ENCODE measurements at places on chromosomes 3 and 15. TPM values are rescaled to one million over a fixed set of nuclear protein-coding genes. Genes with fewer than 3 reads are reported as not detected.

The RBMS3 gene
- total RNA-seq = 49.5 TPM

The ZBBX gene
- 0.04 TPM for total RNA-seq

The TRH gene
- not detected for total RNA-seq

The GLT8D1 gene
- total RNA-seq = 76.6 TPM

The PIERCE2 gene
- 1.1 TPM for total RNA-seq

The CACNA2D2 gene
- total RNA-seq = not detected

- DNase-seq = no peak
These were observed 226.2 kb upstream of the IGF1R start for GRCh38 chr15:98422130-98422478.

DNA sequence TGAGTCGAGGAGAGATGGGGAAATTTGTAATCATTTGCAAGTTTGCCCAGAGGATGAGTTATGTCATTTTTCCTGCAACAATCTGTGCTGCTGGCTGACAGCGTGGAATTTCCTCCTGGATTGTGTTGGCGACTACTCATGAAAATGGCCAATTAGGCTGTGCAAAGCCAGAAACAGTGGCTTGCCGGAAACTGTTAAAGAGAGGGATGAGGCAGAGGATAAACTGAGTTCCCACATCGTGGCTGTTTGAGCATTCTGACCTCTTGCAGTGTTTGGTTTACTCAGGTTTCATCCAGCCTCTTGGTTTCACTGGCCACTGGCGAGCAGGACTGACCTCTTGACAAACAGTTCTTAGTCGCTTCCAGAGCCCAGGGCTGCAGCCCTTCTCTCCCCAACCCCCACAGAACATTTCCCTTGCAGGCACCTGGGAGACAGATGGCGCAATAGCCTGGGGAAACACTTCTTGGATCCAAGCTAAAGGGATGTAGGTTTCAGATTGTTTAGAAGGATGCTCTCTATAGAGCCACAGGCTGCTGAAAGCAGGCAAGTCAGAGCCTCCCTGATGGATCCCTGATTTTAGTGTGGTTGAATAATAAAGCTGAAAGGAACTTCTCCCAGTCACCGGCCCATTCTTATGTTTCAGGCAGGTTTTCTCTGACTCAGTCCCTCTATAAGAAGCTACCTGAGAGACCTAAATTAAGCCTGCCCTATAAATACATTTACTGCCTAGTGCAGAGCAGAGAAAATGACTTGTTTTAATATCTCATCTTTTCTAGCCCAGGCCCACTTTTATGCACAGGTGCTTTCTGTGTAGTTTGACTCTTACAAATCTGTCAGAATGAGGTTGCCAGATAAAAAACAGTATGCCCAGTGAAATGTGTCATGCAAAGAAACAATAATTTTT lies 92.8 kb upstream of the UBE2E1 start:
- DNase-seq = peak; percentile 52

DNA sequence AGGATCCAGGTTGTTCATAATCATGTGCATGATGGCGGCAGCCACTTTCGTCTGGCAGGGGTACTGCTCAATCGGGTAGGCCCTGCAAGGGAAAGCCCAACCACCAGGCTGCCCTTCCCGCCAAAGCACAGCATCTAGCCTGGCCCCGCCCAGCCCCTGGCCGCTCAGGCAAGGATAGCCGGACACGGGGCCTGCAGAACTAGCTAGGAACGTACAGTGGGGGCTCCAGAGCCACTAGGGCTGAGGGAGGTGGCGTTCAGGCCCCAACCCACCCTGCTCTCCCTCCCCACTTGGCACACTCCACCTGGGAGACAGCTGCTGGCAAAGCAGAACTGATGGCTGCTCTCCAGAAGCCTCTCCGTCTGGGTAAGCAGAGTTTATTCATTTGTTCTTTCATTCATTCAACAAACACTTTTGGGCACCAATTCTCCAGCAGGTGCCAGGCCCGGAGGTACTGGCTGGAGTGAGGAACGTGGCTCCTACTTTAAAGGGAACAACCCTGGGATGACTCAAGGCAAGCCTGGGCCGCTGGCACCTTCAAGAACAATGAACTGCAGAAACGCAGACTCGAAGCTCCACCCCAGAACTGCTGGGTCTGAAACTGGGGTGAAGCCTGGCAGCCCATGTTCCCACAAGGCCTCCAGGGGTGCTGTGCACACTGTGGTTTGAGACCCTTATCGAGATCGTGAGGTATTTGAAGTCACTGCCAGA lies 7.8 kb downstream of the UROC1 start:
- no peak for DNase-seq

DNA sequence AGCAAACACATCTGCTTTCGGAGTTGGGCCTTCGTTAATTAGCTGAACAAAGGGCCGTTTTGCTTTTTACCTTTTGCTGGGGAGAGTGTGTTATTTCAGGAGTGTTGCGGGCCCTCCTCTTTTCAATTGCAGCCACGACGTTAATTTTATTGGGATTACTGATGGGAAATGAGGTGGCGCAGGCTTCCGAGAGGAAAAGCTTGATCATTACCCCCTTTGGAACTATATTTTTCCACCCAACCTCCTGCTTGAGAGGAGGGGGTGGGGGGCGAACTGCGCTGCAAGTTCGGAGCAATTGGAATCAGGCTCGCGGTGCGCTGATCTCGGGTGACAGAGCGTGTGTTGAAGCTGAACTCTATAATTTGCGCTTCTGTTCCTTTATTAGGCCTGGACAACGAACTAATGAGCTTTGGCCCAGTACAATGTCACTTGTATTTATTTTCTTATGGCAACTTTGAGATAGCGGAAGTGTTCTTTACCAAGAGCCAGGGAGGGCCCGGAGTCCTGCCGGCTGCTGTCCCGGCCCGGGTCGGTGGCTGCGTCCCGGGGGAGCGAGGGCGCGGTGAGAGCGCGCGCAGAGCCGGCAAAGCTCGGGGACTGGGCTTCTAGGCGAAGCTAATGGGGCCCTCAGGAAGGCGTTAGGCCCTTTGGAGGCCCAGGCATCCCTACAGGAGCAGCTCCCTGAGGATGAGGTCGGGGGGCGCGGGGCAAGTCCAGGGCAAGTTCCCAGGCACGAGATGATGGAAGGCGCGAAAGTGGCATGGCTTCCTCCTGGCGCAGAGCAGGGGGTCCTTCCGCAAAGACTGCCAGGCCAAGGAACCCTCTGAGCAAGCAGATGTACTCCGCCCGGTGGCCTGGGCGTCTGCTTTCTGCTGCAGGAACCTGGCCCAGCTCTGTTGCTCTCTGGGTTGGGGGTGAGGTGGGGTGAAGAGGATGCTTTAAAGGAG lies 12.9 kb downstream of the NR2F2 start:
- DNase-seq = no peak

- DNase-seq = no peak
These were observed 202.7 kb upstream of the TOPAZ1 start for GRCh38 chr3:44039006-44039405.

- DNase-seq = no peak
These were observed 611.7 kb downstream of the VGLL3 start for GRCh38 chr3:86379280-86379679.
